ENCODE measurements at places on chromosomes 5 and 9.

GRCh38 chr5:96036301-96036700, 74.7 kb upstream of the ELL2 start:
- no peak for DNase-seq

- no peak for DNase-seq
These were observed 341.6 kb downstream of the ZNF608 start for GRCh38 chr5:124404796-124405195.

- DNase-seq: no peak
These were observed 5.1 kb downstream of the LIFR start for GRCh38 chr5:38551030-38552017.

- no peak for DNase-seq
These were observed 54.3 kb downstream of the MTX3 start for GRCh38 chr5:79936646-79937216.

GRCh38 chr9:81827616-81828296, 100.5 kb upstream of the SPATA31D4 start:
- no peak for DNase-seq

DNA sequence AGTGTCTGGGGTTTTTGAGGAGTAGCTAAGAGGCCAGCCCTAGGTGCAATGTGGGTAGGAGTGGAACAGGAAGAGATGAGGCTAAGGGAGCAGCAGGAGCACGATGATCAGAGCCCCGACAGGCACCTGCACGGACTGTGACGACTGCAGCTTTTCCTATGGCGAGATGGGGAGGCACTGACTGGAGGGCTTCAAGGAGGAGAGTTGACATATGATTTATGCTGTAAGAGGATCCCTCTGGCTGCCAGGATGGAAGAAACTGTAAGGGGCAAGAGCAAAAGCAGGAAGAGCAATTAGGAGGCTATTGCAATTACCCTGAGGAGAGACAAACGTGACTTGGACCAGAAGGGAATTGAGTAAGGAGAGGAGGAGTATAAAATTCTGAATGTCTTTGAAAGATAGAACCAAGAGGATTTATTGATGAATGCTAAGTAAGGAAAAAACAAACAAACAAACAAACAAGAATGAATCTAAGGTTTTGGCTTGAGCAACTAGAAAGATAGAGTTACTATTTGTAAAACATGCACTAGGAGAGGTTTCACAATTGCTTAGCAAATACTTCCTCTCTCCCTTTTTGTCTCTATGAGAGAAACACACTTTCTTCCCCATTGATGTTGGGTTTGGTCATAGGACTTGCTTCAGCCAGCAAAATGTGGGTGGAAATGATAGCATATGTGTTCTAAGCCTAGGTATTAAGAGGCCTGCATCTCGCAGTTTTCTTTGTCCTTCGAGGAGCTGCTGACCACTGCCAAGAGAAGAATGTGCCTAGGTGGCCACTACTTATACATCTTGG, 32.9 kb downstream of the TRPC7 start:
- DNase-seq: no peak

DNA sequence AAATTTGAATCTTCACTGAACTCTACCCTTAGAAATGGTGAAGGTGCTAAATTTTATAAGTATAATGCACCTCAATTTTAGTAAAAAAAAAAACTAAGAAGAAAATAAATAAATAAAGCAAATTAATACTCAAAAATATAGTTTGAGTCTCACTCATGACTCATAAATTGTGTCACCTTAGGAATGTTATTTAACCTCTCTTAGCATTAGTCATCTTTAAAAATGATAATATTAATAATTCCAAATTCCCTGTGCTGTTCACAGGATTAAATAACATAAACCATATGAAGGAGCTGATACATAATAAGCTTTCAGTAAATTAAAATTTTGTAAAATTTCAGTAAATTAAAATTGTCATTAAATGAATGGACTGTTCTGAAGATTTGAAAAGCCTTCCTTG, 339.8 kb upstream of the RGMB start:
- no peak for DNase-seq

DNA sequence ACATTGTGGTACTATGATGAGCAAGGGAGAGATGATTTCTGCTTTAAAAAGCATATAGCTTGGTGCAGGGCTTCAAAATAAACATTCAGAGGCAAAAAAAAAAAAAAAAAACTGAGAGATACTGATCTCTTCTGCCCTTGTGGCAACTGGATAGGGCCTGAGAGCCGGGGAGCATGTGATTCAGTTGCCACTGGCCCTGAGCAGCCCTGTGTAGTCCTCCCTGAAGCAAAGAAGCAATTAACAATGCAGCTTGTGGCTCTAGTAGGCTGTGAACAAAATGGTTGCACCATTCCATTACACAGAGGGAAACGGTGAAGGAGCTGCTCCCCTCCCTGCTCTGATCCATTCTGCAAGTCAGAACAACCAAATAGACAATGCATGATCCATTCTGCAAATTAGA, 347.5 kb upstream of the DAB2 start:
- DNase-seq: no peak

- DNase-seq: no peak
These were observed 31.3 kb downstream of the IRF1 start for GRCh38 chr5:132459031-132459982.

DNA sequence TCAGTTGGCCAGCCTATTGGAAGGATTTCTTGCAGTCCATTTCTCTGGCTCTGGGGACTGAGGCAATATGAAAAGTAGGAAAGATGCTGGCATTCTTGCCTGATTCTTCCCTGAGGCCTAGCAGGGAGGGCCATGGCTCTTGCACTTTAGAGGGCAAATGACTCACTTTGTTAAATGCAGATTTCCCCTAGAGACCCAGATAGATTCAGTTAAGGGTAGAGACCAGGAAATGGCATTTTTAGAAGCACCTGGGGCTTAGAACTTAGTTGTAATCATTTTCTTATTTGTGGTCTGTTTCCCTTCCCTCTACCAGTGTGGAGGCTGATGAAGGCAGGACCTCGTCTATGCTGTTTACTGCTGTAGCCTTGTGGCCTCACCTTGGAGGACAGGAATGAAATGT, 112.8 kb upstream of the NR3C1 start:
- no peak for DNase-seq

DNA sequence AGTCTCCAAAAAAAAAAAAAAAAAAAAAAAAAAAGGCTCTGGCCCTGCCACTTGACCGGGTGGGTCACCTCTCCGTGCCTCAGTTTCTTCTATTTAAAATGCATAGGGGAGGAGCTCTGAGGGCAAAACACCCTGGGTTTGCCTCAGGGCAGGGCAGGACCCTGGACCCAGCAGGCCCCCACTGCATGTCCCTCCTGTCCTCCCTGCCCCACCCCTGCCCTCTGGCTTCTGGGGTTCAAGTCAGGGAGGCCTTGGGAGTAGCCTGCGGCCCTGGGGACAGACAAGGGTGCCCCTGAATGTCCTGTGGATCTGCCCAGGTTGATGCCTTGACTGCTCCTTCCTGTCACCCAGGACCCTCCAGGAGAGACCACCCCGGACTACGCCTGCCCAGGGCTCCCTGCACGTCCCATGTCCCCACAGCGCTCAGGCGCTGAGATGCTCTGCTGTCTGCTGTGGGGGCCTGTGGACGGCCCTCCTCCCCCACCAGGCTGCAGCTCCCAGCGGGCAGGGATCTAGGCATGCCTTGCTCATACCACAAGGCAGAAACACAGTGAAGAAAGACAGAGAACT, 35.4 kb downstream of the ADAMTS2 start:
- no peak for DNase-seq

- DNase-seq: no peak
These were observed 8.7 kb upstream of the MRPS2 start for GRCh38 chr9:135491764-135492163.

- no peak for DNase-seq
These were observed 607.2 kb upstream of the WWC1 start for GRCh38 chr5:167684251-167684650.

DNA sequence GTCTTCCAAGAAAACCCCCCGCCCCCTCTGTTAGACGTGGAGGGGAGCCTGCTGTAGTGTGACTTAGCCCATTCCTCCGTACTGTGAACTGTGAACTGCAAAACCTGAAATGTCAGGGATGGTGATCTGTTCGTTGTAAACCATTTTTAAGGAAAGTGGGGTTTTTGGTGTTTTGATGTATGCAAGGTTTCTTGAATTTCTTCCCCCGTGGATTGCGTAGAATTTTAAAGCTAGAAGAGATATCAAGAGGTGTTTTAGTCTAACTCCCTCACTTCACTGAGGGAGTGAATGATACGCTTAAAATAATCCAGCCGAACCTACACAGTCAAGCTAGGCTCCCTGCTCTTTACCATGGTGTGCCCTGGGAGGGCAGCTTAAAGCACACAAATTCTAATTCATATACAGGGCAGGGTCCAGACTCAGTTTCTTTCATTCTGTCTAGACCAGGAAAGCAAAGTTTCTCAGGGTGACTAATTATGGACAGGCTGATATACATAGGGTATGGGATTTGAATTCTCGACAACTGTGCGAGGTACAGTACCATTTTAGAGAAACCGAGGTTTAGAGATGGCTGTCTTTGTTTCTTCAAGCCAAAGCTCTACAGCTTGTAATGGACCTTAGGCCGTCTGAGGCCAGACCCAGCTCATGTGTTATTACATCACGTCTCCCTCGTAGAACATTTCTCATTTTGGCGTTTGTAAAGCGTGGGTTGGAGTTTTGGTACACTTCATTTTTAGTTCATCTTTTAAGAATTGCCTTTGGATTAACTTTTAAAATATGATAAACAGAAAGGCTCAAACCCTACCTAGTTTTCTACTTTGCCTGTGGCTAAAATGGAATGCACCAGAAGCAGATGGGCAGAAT, 2.7 kb downstream of the PTGER4 start:
- no peak for DNase-seq

- DNase-seq: no peak
These were observed 64.2 kb upstream of the SMIM23 start for GRCh38 chr5:171721464-171721863.

DNA sequence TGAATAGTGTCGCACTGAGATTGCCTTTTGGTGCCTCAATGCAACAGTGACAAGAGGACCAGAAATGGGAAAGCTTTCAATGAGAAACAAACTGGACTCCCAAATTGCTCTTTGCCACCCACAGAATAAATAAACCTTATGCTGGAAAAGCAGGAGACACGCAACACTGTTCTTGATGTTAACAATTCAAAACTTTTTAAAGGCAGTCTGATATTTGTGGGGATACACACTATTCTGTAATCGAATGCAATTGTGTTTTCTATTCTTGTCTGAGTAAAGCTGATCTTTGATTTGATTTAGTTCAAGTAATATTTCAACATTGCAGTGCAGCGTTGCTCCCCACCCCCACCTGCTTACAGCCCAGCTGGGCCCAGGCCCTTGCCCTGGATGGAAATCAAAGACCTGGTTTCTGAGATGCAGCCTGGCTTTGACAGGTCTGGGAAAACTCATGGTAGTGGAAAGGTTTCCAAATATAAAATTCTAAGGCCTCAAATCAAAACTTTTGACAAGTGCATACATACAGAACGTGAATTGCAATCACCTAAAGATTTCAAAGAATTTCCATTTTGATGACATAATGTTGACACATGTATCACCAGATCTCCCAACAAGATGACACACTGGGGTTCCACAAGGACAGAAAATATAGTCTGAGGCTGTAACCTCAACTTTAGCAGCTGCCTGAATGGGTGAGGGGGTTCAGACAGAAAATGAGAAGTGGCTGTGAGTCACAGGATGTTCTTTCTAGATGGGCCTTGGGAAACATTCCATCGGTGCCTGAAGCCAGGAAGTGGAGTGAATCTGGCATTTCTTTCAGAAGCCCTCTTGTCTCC, 55.1 kb downstream of the ABCA1 start:
- no peak for DNase-seq

DNA sequence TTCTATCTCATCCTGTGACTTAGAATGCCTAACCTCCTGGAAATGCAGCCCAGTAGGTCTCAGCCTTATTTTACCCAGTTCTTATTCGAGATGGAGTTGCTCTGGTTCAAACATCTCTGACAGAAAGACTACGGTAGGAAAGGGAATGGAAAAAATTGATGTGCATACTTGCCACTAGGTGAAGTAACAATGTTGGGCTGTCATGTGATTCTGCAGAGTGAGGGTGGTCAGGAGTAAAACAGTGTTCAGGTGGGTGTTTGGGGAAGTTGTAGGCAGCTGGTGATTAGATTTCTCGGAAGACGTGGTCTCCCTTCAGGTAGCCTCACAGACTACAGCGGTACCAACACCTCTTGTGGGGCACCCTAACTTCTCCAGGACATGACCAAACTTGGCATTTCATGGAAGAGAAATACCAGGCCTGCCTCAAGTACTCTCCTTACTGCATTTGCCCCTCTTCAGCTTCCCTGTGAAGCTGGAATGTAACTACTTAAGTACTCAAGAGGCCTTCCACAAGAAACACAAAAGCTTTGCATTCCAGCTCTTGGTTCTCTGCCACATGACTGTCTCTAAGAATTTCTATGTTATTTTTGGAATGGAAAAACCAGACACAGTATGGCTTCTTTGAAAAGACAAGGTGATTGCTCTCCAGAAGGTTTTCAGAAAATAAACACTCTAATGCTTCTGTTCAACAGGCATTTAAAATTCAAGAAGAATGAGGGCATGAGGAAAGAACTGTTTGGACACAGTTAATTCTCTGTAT, 17.4 kb upstream of the ENTREP1 start:
- no peak for DNase-seq

DNA sequence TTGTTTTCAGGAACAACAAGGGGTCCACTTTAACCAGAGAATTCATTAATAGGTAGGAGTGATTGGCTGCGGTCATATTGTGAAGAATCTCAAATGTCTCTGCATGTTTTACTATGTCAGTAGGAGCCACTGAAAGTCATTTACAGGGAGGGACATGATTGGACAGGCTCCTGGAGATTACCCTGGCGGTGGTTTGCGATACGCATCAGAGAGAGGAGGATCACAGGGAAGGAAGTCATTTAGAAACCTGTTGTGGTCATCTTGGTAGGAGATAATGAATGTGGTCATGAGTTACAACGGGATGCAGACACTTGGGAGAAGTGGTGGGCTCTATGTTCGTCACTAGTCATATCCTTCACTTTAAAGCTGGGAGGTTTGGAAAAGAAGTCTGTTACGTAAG, 262.8 kb downstream of the FAM114A2 start:
- no peak for DNase-seq

GRCh38 chr9:15972760-15973159, 419.9 kb downstream of the CCDC171 start:
- DNase-seq: no peak

DNA sequence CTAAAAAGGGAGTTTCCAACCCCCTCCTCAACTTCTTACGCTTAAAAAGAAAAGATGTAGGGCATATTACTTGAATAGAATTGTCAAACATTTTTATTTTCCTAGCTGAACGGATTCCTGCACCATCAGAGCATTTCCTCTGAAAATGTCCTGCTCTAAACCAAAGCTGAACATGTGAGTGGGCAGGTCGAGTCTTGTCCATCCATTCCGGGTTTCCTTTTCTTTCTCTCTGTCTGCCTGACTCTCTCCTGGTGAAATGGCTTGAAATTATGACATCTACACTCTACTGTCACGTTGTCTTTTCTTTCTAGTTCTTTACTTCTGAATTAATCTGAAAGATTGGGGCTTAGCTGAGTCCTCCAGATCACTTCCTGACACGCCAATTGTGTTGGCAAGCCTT, 39.2 kb upstream of the PTPN3 start:
- no peak for DNase-seq

GRCh38 chr5:60701321-60701968, 1.5 kb upstream of the DEPDC1B start:
- no peak for DNase-seq

Measured in stimulated activated CD4-positive, alpha-beta T cell treated with anti-CD3 and anti-CD28 coated beads, TNF-alpha, amount 100 ng/mL, for 24 hours (primary cell).